ENCODE measurements at places on chromosomes 1 and 21.

GRCh38 chr1:112247961-112248360 lies 148.1 kb upstream of the CTTNBP2NL start:
- peak; percentile 11 for DNase-seq

- no peak for DNase-seq
Measured at GRCh38 chr1:6329851-6330250, 63.7 kb downstream of the ACOT7 start.

- no peak for DNase-seq
Measured at GRCh38 chr1:198901266-198901665, 262.4 kb downstream of the PTPRC start.

DNA sequence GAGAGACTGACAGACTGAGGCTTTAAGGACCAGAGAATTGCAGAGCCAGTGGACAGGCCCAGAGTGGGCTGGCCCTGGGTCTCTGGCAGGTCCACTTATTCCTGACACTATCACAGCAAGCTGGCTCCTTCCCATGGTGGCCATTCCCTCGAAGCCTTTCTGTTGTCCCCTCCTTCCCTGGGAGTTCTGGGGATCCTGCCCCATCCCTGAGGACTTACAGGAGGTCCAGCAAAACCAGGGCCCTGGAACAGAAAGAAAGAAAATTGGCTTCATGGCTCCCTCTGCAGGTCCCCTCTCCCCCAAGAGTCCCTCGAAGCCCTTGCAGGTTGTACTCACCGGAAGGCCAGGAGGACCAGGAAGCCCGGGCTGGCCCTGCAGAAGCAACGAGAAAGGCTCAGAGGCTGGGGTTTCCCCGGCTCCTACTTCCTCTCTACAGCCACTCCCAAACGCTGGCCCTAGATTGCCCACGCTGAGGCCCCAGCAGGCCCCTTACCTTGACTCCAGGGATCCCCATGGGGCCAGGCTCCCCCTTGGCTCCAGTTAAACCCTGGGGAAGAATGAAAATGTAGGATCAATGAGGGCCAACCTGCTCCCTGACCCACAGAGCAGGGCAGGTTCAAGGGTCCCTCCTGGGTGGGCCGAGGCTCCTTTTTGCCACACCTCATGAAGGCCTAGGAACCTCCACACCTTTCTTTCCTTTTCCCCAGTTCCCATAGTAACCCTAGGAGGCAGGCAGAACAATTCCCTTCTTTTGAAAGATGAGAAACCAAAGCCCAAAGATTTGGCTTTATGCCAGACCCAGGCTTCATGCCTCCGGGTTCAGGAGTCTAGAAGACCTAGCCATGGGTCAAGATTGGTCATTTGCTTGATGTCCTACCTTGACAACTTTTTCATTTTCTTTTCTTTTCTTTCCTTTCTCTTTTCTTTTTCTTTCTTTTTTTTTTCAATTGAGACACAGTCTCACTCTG lies 4.6 kb downstream of the COL9A2 start:
- no peak for DNase-seq

DNA sequence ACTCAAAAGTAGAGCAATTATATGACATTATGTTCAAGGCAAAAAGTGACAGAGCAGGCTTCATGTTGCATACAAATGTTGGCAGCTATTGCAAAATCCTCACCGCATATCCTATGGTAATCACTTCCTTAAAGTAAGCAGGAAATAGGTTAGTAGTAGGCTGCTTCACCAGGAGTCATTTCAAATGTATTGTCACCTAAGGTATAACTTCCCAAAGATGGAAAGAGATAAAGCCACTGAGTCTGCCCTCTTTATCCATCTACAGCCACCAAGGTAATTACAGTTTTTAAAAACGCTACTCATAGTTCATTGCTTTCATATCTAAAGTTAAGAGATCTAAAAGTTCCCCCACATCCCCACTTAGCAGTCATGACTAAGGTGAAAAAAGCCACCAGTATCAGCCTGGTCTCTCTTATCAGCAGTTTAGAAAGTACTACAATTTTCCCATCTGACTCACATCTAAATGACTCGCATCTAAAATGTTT lies 31.6 kb upstream of the UBE2U start:
- DNase-seq, result no peak

- DNase-seq, result no peak
Measured at GRCh38 chr1:234944439-234945344, 183.9 kb downstream of the TOMM20 start.

DNA sequence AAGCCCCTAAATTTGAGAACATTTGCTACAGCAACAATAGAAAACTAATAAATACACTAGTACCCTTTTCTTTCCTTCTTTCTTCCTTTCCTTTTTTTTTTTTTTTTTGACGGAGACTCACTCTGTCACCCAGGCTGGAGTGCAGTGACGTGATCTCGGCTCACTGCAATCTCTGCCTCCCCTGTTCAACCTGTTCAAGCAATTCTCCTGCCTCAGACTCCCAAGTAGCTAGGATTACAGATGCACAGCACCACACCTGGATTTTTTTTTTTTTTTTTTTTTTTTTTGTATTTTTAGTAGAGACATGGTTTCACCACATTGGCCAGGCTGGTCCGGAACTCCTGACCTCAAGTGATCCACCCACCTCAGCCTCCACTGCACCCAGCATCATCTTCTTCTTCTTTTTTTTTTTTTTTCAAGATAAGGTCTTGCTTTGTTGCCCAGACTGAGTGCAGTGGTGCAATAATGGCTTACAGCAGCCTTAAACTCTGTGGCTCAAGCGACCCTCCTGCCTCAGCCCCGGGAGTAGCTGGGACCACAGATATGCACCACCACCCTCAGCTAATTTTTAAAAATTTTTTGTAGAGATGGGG lies 19.6 kb upstream of the CBR3 start:
- no peak for DNase-seq

Measured in NCI-H510A (cell line).